ENCODE measurements at places on chromosomes 4 and X. TPM values are rescaled to one million over a fixed set of nuclear protein-coding genes. Genes with fewer than 3 reads are reported as not detected.

Gene ZNF141
- total RNA-seq, result 4.0 TPM

Gene TMEM154
- 22.2 TPM for total RNA-seq

Gene WAS
- total RNA-seq, result not detected

Gene CASP6
- total RNA-seq, result 31.0 TPM

Gene CSAG3
- total RNA-seq, result not detected

Gene KCTD8
- 0.58 TPM for total RNA-seq

Gene FAM9C
- 0.86 TPM for total RNA-seq

Gene RBMX
- total RNA-seq, result 295 TPM

Gene BMPR1B
- total RNA-seq, result 0.29 TPM

Gene KLHL13
- total RNA-seq, result 6.0 TPM

Gene ADH1B
- 0.29 TPM for total RNA-seq

Gene HERC5
- total RNA-seq, result not detected

Gene CCNG2
- 12.9 TPM for total RNA-seq

Gene EDA2R
- total RNA-seq, result 16.1 TPM

Gene F8A3
- 3.5 TPM for total RNA-seq

Gene FGF13
- not detected for total RNA-seq

Gene TEX11
- total RNA-seq, result not detected

Gene PABPC4L
- total RNA-seq, result 0.53 TPM

Gene ACOT9
- 75.8 TPM for total RNA-seq

Gene SULT1E1
- 3.7 TPM for total RNA-seq

Gene CXCL1
- total RNA-seq, result 17.7 TPM

Gene CXorf49
- not detected for total RNA-seq

Gene PLXNA3
- 7.5 TPM for total RNA-seq

Gene NPY1R
- total RNA-seq, result not detected

Gene ADRA2C
- 71.2 TPM for total RNA-seq

Gene MMRN1
- total RNA-seq, result not detected

Gene GLUD2
- 0.53 TPM for total RNA-seq

Gene MAGEC2
- total RNA-seq, result not detected

Gene TSPAN7
- total RNA-seq, result not detected

Gene FRAS1
- 1.2 TPM for total RNA-seq

Gene UCP1
- total RNA-seq, result not detected

Gene TRPC5OS
- total RNA-seq, result not detected

Gene TCEAL1
- 28.7 TPM for total RNA-seq

Gene SLAIN2
- 43.8 TPM for total RNA-seq

Gene THAP6
- total RNA-seq, result 4.9 TPM

Gene FGFBP1
- total RNA-seq, result not detected

Gene CTAG2
- not detected for total RNA-seq

Gene TCEAL6
- not detected for total RNA-seq

Gene MTNR1A
- not detected for total RNA-seq

Gene NSG1
- total RNA-seq, result 0.35 TPM

Gene CXCL9
- total RNA-seq, result not detected

Gene VEGFC
- 39.3 TPM for total RNA-seq

Gene POU3F4
- not detected for total RNA-seq

Gene GYG2
- total RNA-seq, result 8.1 TPM

Gene ADGRG2
- not detected for total RNA-seq
